ENCODE measurements at places on chromosomes 6 and 20. TPM values are rescaled to one million over a fixed set of nuclear protein-coding genes. Genes with fewer than 3 reads are reported as not detected.

GRCh38 chr6:20241102-20241501 lies 28.8 kb upstream of the MBOAT1 start:
- no peak for DNase-seq

GRCh38 chr6:157773248-157773773 lies 49.7 kb upstream of the SNX9 start:
- DNase-seq, result no peak

- DNase-seq, result no peak
Observed at GRCh38 chr20:25037288-25038102, 20.4 kb downstream of the ACSS1 start.

DNA sequence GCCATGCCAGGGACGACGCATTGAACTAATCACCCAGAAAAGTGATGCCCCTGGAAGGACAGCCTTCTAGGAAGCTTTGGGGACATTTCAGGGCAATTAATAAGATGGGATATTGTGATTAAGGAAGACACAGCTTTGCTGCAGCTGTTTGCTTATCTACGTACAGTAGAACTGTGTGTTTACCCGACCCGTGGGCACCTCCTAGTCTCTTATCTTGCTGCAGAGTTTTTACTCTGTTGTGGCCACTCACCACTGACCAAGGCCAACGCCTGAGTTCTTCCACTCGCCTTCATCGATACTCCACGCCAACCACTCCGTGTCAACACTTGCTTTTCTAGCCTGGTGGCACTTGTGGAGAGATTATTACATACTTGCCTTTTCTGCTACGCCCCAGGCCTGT lies 105.9 kb upstream of the MLN start:
- DNase-seq, result no peak

GRCh38 chr6:130517444-130517931 lies 151.7 kb downstream of the TMEM200A start:
- DNase-seq, result no peak

GRCh38 chr20:46767127-46767761 lies 57.8 kb downstream of the SLC2A10 start:
- no peak for DNase-seq

GRCh38 chr6:13413466-13413862 lies 73.9 kb downstream of the GFOD1 start:
- no peak for DNase-seq

KCNQ2 gene
- total RNA-seq, result 1.2 TPM

GRCh38 chr6:119887666-119888065 lies 538.1 kb upstream of the MAN1A1 start:
- no peak for DNase-seq

- DNase-seq, result no peak
Observed at GRCh38 chr6:7154341-7155139, 46.8 kb downstream of the RREB1 start.

DNA sequence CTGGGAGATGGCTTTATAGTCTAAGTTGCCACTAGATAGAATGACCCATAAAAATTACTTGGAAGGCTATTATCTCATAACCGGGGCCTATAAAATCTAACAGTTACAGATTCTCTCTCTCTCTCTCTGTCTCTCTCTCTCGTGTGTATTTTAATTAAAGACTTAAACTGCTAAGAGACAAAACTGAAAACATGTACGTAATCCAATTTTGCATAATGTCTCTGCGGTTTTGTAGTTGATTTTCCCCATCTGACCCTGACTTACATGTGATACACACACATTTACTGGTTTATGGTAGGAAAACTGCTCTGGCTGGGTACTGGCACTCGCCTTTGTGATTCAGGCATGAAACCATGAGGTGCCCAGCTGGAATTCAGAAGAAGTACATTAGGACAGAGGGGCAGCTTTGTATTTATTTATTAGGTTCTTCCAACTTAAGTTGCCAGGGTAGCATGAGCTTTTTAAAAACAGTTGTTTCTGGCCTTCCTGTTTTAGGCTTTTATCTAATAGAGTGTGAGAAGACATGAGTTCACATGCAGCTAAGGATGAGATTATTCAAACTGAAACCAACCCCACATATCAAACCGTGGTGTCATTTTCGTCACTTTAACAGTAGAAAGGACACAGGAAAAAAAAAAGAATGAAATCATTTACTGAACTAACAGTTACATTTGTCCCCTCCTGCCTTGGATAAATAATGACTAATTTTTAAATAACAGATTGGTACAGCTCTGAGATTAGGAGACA lies 182.5 kb downstream of the GMPR start:
- DNase-seq, result peak; percentile 77

GRCh38 chr6:168607272-168608112 lies 166.5 kb downstream of the SMOC2 start:
- DNase-seq, result no peak

- no peak for DNase-seq
Observed at GRCh38 chr20:6711951-6712649, 55.4 kb upstream of the BMP2 start.

- DNase-seq, result no peak
Observed at GRCh38 chr20:62339647-62340062, 27.5 kb downstream of the LAMA5 start.
